ENCODE measurements at places on chromosomes 7 and 10. TPM values are rescaled to one million over a fixed set of nuclear protein-coding genes. Genes with fewer than 3 reads are reported as not detected.

DNA sequence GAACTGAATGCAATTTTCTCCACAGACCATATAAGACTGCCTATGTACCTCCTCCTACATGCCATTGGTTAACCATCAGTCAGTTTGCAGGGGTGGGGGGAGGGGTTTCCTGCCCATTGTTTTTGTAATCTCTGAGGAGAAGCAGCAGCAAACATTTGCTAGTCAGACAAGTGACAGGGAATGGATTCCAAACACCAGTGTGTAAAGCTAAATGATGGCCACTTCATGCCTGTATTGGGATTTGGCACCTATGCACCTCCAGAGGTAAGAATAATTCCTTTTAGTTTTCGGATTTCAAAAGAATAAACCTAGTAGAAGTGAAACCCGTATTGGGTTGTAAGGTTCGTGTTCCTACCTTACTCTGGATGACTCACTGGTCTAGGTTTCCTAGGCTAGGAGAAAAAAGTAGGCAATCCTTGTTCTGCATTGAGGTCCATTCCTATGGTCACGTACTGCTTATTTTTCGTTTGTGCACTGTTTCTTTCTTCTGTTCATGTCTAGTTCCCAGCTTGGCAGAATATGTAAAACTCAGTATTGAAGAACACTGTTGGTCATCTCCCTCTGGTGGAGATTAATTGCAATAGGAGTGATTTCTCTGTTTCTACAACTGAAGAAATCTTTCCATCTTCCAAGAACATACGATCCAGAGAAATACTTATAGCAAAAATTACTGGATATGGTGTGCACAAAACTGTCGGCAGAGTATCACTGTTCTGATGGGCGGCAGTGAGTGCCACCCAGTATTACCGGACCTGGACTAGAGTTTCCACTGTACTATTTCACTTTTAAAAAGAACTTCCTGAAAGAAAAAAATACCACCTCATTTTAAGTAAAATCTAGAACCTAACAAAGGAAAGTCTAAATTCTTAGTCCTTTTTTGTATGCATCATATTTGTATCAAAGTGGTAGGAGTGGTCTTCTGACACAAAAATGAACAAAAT is at the start of gene AKR1C3:
AKR1C3 (plus strand) TSS at position 150 of the 941 bp plus-strand sequence; CDS start at position 181, 31 bp downstream.
- DNase-seq, result peak; percentile 56

DNA sequence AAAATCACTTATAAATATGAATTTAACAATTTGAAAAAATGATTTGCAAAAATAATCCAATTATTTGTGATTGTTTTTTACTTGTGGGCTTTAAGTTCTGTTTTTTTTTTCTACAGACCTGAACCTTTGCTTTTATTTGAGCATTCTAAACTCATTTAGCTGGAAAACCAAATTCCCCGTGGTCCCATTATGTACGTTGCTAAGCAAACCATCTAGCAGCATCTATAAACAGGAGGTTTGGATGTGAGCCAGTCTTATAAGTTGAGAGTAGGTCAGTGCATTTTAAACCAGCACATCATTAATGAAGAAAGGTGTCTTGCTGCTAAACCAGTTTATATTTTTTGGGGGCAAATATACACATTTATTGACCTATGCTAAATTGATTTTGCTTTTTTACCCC is 77.3 kb downstream of the LRRN3 start:
- DNase-seq, result peak; percentile 71

Gene PAPOLB
- total RNA-seq, result not detected

- no peak for DNase-seq
These were observed 13.5 kb downstream of the LRRC20 start for GRCh38 chr10:70368774-70369482.

Gene C7orf57
- total RNA-seq, result 0.62 TPM

- DNase-seq, result no peak
These were observed 47.1 kb downstream of the ADRA2A start for GRCh38 chr10:111123883-111124282.

Gene C10orf62
- total RNA-seq, result not detected

- DNase-seq, result no peak
These were observed 85.1 kb upstream of the GTF2I start for GRCh38 chr7:74572301-74572979.

GRCh38 chr10:60377955-60378354 is 11.7 kb downstream of the ANK3 start:
- peak; percentile 38 for DNase-seq

DNA sequence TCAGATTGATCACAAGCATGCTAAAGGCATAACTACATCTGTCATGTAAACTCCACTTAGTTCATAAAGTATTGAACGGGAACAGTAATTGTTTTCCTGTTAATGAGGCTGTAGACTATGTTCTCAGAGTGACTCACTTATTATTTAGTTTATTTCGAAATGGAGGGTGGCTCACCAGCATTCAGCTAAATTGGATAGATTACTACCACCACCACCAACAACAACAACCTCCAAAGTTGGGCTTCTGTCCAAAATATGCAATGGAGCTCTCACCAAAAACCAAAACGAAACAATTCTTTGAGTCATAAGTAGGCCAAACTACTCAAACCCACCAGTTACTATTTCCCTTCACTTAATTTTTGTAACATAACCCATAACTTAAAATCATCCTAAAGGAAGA is 127.9 kb upstream of the NRBF2 start:
- peak; percentile 60 for DNase-seq

Gene HGF
- 1.1 TPM for total RNA-seq

DNA sequence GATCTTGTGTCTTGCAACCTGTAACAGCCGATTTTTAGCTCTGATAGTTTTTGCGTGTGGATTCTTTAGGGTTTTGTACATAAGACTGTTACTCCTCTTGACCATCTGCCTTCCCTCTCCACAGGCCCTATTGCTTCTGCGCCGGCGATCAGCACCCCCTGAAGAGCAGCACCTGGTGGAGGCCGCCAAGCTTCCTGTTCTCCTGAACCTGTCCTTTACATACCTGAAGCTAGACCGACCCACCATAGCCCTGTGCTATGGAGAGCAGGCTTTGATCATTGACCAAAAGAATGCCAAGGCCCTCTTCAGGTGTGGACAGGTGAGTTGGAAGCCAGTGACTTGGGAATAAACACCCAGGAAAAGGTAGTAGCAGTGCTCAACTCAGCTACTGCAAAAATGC is 12.6 kb downstream of the FKBP6 start:
- DNase-seq, result no peak

- DNase-seq, result no peak
These were observed 135.8 kb downstream of the RGS10 start for GRCh38 chr10:119406601-119407253.

Gene ANKRD61
- total RNA-seq, result 1.2 TPM

DNA sequence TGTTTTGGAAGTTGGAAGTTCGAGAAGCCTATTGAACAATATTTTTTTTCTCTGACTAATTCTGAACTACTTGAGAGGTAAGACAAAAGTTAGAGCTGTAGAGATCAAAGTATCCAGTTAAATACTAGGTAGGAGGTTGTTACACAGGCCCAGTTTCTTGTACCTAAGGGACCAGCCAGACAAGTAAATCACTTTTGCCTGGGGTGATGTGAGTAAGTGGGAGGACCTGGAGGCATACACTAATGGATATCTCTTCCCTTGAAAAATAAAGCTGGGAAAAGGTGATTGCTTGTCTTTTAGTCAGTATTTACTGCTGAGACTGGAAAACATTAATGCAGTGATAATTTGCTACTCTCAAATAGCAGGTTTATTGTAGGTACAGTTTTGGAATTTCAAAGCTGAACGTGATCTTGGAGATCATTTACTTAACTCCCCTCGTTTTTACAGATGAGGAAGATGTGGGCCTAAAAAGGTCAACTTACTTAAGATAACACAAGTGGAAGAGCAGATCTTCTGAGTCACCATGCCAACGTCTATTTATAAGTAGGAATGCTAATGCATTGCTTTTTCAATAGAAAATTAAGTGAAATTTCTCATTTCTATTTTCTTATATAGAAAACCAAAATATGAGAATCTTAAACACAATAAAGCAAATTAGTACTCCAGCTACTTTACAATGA is 181.3 kb downstream of the PPP1R9A start:
- DNase-seq, result no peak

DNA sequence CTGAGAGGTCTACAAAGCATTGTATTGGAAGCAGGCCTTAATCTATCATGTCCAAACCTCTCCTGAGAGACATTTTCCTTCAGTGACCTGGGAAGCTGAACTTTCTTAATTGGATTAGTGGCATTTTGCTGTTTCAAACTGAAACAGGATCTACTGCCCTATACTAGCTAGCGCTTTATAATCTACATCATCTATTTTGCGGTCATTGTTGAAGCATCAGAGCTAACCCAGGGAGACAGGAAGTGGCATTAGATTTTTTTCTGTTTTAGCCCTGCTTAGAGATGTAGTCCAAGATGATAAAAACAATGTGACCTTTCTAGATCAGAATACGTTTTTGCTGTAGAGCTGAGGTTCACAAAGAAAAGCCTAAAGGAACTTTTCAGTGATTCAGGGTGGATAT is 147.4 kb upstream of the AGR3 start:
- DNase-seq, result no peak

Gene HMX3
- total RNA-seq, result not detected

- DNase-seq, result no peak
These were observed 44.8 kb upstream of the GDF10 start for GRCh38 chr10:47255033-47255813.

DNA sequence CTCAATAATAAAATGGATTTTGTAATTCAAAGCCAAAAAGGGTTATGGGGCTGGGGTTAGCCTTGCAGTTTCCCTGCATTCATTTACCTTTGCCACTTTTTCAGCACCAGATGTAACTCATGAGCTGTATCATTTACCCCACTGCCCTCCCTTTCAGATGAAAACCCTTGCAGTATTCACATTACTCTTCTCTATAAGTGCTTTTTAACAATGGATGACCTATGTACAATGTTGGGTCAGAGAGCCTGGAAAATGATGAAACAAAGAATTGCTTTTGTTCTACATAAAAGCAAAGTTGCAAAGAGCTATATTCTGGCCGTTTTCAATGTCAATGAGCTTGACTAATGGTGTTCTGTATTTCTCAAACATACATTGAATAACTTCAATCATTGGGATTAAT is 189.7 kb downstream of the TMEM26 start:
- no peak for DNase-seq

DNA sequence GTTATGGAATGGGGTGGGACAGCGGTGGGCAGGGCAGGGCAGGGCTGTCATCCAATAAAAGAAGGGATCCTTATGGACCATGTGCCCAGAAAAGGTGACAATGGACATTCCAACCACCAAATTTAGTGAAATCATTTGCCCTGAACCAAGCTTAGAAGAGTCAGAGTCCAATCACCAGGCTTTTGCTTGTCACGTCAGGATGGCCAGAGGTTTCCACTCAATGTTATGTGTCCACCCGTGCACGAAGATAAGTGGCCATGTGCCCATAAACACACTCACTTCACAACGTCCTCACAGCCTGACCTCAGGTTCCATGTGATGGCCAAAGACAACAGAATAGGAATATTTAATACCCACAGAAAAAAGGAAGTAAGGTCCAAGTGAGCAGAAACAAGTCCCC is 36.6 kb upstream of the PLPP4 start:
- peak; percentile 66 for DNase-seq

Gene EFCAB10
- total RNA-seq, result 0.39 TPM

GRCh38 chr10:35274498-35275060 is 61.7 kb upstream of the CCNY start:
- DNase-seq, result no peak

DNA sequence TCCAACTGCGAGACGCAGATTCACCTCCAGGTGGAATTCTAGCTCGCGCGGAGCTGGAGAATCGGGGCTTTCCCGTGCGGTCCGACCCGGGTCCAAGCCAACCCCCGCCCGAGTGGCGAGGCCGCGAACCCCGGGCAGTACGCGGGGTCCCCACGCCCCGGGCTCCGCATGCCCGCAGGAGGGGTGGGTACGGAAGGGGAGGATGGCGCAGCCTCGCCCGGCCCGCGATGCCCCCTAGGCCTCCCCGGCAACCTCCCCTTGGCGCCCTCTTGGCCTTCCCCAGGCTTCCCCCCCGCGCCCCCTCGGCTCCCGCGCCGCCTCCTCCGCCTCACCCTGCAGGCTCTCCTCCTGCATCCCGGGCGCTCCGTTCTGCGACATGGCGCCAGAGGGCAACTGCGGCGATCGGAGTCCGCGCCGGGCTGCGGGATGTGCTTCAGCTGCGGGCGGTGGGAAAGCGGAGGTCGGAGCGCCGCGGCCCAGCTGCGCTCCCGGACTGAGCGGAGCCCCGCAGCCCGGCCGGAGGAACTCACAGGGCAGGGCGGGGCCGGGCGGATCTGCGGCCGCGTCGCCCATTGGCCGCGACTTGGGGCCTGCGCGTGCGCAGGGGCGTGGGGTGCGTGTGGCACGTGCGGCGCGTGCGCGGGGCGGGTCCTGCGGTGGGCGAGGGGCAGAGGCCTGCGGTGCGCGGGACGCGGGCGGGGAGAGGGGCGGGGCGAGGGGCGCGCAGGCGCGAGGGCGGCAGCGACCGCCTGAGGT is at the start of gene BNIP3:
BNIP3 (minus strand) TSS at position 495 of the 756 bp plus-strand sequence; CDS start at position 378, 117 bp downstream.
- peak; percentile 91 for DNase-seq

- DNase-seq, result peak; percentile 33
These were observed 5.2 kb downstream of the NAMPT start for GRCh38 chr7:106279425-106280197.

GRCh38 chr7:1815051-1815481 is 145.0 kb downstream of the ELFN1 start:
- peak; percentile 10 for DNase-seq

Gene SYPL1
- total RNA-seq, result 98.5 TPM

DNA sequence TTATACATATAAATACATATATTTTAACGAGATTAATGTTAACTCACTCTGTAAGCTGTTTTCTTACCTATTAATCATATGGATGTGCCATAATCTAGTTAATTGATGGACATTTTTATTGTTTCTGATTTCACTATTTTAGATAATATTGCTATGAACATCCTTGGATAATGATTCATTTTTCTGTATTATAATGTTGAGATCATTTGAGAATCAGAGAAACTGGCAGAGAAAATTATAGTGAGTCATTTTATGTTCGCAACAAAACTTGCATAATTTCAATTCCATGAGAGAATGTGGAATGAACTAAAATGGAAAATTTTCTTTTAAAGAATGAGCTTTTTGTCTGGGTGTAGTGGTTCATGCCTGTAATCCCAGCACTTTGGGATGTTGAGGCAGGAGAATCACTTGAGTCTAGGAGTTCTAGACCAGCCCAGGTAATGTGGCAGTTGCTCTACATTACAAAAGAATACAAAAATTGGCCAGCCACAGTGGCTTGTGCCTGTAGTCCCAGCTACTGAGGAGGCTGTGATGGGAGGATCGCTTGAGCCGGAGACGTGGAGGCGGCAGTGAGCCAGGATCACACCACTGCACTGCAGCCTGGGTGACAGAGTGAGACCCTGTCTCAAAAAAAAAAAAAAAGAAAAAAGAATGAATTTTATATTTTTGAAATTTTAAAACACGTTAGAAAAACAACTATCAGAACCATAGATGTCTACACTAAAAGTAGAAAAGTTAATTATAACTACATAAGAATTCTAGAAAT is 40.5 kb downstream of the PAPSS2 start:
- DNase-seq, result peak; percentile 39

Gene SPDYE11
- total RNA-seq, result not detected

DNA sequence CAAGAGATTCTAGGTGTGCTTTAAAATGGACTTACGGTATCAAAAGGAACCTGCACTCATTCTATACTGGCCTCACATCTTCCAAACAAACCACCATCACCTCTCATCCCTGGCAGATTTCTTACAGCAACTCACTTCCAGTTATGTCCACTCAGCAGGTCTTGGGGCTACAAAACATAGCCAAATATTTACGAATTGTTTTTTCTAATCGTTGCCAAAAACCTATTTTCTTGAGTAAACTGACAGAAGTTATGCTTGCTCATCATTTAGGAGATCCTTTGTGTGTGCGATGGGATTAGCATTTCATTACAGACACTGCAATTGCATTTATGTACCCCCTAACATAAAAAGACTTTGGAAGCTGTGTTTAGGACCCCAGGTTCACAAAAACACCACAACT is 2.7 kb downstream of the KCNMA1 start:
- DNase-seq, result no peak

GRCh38 chr10:109178591-109178990 is 744.7 kb downstream of the XPNPEP1 start:
- no peak for DNase-seq
